Glomerular endothelial cell (primary cell): ENCODE measurements at places on chromosomes 11 and 22.

- DNase-seq = no peak
Observed at GRCh38 chr11:84884836-84885235, 742.3 kb downstream of the DLG2 start.

- no peak for DNase-seq
Observed at GRCh38 chr11:89535221-89535620, 44.0 kb upstream of the NOX4 start.

- DNase-seq = no peak
Observed at GRCh38 chr11:99443276-99443675, 422.5 kb downstream of the CNTN5 start.

DNA sequence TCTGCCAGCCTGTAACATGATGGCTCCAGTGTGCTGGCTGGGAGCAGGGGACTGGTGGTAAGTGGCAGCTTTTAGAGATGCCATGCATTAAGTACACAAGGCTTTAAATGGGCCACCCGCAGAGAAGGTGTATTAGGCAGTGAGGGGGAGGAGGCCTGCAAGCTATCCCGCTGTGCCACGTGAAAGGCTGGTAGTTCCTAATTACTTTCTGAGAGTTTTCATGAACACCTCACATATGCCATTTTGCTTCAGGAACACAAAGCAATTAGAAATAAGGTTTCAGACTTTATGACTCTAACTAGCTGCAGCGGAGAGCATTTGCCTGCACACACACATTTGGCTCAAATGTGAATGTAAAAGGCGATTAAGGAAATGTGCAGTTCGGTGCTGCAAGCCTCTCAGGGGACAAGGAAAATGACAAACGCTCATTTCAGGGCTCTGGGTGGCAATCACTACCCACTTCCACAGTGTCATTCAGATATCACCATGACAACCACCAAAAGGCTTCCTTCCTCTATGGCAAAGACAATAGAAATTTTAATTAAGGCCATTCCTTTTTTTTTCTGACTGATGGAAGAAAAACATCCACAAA lies 116.6 kb downstream of the PLEKHA7 start:
- DNase-seq = no peak
